ENCODE measurements at places on chromosomes 2 and 18.

- DNase-seq, result no peak
These were observed 2.2 kb upstream of the SERPINB12 start for GRCh38 chr18:63539904-63540510.

GRCh38 chr2:41598161-41598894, 449.5 kb upstream of the PKDCC start:
- DNase-seq, result no peak

DNA sequence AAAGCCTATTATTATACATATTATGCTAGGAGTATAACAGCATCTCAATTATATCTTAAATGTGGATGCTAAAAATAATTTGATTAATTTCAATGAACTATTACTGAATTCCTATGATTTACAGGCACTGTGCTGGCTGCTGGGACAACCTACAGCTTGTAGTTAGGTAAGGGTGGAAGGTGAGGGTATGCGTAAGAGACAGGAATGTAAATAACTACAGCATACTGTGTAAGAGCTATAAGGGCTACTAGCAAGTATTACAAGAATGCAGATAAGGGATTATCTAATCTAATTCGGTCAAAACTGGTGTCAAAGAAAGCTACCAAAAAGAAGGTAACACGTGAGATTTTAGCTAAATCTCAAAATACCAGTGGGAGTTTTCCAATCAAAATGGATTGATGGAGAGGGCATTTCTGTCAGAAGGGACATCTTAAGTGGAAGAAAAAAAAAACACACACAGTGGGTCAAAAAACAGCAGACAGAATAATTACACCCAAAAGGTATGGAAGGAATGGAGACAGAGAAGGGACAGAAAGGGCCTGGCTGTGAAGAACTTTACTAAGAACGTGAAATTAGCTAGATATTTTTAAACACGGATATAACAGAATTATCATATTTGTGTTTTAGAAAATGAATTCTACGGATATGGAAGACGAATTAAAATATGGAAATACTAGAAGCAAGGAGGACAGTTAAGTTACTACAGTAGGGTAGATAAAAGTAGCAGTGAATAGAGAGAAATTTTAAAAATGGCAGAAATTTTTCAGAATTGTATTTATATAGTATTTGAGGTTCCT, 47.1 kb downstream of the STRN start:
- DNase-seq, result no peak

- no peak for DNase-seq
These were observed 71.1 kb upstream of the CTLA4 start for GRCh38 chr2:203796248-203797010.

DNA sequence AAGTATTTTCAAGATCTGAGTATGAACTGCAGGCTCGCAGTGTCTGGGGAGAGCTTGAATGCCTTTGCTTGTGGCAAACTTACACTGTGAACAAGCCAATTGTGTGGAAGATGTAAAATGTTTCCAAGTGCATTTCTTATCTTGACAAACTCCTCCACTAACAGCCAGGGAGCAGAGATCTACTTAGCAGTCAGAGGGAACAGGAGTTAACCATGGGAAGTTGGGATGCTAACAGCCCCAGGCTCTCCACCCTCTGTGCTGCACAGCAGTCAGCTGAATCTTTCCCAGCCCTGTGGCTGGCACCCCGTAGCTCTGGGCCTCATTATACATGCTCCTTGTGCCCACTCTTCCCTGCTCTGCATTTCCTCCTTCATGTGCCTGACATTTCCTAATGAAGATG, 450.2 kb downstream of the TSN start:
- DNase-seq, result no peak

- no peak for DNase-seq
These were observed 10.0 kb downstream of the MAPK4 start for GRCh38 chr18:50569930-50570329.

- no peak for DNase-seq
These were observed 137.1 kb downstream of the ZEB2 start for GRCh38 chr2:144382849-144383248.

GRCh38 chr2:70981421-70981820, 3.0 kb downstream of the ANKRD53 start:
- peak; percentile 38 for DNase-seq

GRCh38 chr2:112795774-112796173, 11.5 kb upstream of the IL1A start:
- no peak for DNase-seq

GRCh38 chr18:66558773-66559172, 45.1 kb downstream of the CDH19 start:
- no peak for DNase-seq

- peak; percentile 93 for DNase-seq
These were observed 529 bp downstream of the SEMA4C start for GRCh38 chr2:96869281-96869821.

GRCh38 chr2:26515771-26516170, 37.8 kb upstream of the OTOF start:
- DNase-seq, result no peak

GRCh38 chr2:44075541-44075940, 79.8 kb upstream of the LRPPRC start:
- no peak for DNase-seq

GRCh38 chr18:12656605-12656937, 1.3 kb downstream of the SPIRE1 start:
- DNase-seq, result no peak

GRCh38 chr18:41036346-41036745, 918.7 kb upstream of the PIK3C3 start:
- no peak for DNase-seq

- peak; percentile 38 for DNase-seq
These were observed 66.1 kb upstream of the ODC1 start for GRCh38 chr2:10514273-10514672.

- DNase-seq, result no peak
These were observed 710 bp downstream of the LMAN2L start for GRCh38 chr2:96739076-96739632.

DNA sequence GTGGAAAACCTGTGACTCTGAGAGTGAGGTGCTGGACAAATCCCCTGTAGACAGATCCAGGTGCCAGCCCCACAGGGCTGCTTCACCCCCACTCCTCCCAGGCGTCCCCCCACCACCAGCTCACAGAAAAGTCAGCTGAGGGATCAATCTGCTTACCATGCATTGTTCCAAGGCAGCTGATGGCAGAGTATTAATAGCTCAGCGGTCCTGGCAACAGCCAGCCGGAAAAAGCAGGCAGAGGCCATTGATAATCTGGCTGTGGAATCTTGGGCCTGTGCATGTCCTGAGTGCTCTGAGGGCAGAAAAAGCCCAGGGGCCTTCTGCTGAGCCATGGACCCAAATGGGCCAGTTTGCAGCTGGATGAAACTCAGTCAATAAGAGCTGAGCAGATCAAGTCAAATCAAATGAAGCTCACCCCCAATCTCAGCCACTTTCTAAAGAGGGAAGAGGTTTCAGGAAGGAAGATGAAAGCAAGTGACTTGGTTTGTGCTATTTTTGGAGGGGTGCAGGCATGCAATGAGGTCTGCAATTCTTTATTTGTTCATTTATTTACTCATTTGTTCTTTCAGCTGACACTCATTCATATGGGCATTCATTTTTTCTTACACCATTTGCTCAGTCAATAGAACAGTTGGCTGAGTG, 63.4 kb downstream of the GYPC start:
- DNase-seq, result no peak

DNA sequence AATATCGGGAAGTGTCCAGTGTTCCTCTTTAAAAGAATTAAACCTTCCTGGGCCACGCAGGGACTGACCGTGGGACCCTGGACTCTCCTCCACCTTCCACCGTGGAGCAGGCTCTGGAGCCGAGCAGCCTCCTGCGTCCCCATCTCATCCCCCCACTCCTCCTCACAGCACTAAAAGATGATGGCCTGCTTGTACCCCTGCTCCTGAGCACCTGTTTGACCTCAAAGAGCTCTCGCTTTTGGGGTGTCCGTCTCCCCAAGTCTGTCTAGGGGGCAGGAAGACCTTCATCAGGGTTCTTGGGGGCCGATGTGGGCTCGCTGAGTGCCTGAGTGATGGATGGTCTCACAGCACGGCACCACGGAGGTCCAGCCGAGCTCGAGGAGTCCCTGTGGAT, 1.2 kb upstream of the SDC1 start:
- peak; percentile 24 for DNase-seq

DNA sequence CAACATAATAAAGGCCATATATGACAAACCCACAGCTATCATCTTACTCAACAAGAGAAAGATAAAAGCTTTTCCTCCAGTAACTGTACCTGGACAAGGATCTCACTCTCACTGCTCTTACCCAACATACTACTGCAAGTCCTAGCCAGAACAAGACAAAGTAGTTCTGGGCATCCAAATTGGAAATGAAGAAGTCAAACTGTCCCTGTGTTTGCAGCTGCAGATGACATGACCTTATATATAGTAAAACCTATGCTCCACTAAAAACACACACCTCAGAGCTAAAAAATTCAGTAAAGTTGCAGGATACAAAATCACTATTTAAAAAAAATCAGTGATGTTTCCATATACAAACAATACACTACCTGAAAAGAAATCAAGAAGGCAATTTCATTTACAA, 32.2 kb downstream of the USP34 start:
- DNase-seq, result no peak

DNA sequence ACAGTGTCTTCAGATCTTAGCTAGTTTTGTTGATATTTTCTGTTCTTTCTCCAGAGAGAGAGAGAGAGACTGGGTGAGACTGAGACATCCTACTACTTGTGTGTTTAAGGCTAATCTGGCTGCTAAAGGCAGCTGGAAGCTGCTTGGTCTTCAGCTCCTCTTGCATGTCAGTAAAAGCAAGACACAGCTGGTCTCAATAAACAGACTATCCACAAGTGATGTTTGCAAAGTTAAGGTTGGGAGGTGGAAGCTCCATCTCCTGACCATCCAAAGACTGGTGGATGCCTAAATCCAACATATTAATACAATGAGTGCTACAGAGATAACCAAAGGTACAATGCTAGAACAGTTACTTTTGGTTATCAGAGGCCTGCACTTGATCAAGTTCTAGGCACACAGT, 17.8 kb downstream of the ERFE start:
- DNase-seq, result no peak

DNA sequence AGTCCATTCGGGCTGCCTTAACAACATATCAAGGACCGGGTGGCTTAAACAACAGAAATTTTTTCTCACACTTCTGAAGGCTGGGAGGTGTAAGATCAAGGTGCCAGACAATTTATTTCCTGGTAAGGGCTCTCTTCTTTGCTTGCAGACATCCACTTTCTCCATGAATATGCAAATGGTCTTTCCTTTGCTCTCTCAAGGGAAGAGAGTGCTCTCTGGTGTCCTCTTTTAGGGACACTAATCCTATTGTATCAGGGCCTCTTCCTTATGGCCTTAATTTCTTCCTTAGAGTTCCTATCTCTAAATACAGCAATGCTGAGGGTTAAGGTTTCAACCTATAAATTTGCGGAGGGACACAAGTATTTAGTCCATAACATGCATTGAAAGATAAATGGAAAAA, 770.8 kb downstream of the DSC3 start:
- no peak for DNase-seq

DNA sequence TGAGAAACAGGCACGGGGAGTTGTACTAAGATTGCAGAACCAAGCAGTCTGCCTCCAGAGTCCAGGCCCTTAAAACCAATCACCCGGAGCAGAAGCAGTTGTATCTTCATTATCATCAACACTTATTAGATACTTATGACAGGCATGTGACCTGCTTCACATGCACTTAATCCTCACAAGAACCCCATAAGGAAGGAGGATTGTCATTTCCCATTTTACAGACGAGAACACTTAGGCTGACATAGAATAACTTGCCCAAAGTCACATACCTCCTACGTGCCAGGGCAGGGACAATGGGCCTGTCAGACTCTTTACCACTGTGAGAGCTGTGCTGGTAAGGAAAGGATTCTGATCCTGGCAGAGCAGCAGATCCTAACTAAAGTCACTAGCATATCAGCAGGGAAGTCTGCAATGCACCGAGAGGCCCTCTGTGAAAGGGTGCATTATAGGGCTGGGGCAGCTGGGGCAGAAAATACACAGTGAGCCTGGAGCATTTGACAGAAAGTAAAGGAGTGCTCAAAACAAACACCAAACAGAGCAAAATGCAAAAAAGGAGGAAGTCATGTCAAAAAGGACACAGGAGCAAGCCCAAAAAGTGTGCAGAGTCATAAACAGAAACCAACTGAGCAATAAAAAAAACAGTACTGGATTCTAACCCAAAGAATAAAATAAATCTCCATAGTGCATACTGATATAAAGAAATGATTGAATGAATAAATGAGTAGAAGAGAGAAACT, 55.9 kb upstream of the SP3 start:
- DNase-seq, result no peak

- DNase-seq, result no peak
These were observed 76.4 kb upstream of the TTC39C start for GRCh38 chr18:23938043-23938756.

DNA sequence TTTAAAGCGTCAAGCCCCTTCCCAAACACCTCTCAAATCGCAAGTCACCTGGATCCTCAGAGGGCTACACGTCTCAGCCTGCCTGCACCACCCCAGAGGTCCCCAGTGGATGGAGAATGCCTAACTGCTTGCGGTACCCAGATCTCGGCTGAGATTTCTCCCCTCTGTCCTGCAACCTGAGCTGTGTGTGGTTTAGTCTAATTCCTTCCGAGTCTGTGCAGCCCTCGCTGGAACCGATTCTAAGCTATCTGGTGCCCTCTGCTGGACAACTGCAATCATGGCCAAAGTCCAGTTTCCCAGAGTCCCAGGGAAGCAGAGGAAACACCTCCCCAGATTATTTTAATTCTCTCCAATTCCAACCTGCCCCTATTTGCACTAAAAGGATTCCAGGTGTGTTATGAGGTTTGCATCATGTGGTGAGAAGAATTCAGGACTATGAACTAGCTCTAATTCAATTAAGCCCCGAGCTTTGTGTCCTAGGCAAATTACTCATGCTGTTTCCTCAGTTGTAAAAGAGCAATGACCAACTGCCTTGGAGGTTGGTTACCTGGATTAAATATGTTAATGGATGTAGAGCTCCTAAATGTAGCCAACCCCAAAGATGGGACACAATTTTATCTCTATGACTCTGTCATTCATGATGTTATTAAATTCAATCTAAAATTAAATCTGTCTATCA, 276.1 kb upstream of the NCKAP5 start:
- DNase-seq, result peak; percentile 72

GRCh38 chr2:238422285-238422684, 4.4 kb upstream of the ASB1 start:
- no peak for DNase-seq

DNA sequence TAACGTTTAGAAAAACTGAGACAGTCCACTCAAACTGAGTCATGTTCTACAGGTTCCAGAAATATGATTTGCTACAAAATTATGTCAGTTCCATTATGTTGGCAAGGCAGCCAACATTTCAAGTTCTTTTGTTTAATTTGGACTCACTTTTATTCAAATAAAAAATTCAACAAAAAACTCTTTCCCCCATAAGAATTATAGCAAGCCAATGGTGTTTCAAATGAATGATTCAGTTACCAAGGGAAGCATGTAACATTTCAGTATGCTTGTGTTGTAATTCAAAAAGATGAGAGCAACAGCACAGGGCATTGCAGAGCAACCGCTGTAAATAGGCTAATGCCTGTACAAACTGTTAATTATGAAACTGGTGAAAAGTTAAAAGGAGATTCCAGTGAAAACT, 140.8 kb downstream of the FIGN start:
- DNase-seq, result no peak

Data from coronary artery (tissue), 2 donors.